ENCODE measurements at places on chromosomes 12 and 14.

- no peak for DNase-seq
These were observed 76.9 kb downstream of the ATF7IP start for GRCh38 chr12:14442221-14442881.

DNA sequence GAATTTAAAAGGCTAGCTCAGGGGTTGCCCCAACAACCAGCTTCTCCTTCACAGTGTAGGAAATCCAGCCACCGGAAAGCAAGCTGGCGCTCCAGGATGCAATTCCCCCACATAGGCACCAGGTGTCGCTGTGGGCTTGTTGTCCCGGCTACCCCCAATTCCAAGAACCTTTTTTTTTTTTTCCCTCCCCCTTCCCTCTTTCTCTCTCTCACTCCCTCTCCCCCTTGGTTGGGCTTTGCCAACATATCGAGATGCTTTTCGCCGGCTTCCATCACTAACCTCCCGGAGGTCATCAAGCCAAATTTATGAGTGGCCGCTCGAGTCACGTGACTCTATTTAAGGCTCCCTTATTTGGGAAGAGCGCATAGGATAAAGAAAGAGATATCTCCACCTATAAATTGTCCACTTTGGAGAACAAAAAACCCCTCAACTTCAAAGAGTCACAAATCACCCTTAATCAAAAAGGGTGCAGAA lies at the start of gene HOXC5:
HOXC5 (plus strand) TSS at position 424 of the 474 bp plus-strand sequence. CDS start 73 bp downstream, outside the sequence.
- peak; percentile 80 for DNase-seq

DNA sequence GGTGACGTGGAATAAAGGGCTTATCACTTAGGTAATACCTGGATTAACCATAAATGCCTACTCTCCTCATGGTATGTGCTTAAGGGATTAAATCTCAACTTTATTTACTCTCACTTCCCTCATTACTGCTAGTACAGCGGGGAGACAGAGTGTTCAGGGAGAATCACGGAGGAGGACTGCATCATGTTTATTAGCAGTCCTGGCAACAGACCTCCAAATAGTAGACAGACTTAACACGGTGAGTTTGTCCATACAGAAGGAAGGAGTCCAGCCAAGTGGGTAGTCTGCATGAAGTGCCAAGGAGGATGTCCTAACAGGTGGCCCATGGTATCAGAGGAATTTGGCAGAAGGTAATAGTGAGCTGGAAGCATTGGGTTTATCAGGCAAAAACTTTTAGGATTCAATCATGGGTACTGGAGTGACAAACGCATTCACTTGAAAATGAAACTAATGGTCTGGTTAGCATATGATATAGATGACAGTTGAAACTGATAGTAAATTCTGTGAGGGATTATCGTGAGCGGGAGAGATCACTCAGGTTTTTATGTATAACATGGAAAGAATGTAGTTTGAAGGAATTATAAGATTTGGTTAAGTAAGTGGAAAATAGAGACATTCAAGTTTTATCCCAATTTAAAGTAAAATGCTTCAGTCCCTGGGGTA lies 471.8 kb downstream of the TMEM117 start:
- no peak for DNase-seq

DNA sequence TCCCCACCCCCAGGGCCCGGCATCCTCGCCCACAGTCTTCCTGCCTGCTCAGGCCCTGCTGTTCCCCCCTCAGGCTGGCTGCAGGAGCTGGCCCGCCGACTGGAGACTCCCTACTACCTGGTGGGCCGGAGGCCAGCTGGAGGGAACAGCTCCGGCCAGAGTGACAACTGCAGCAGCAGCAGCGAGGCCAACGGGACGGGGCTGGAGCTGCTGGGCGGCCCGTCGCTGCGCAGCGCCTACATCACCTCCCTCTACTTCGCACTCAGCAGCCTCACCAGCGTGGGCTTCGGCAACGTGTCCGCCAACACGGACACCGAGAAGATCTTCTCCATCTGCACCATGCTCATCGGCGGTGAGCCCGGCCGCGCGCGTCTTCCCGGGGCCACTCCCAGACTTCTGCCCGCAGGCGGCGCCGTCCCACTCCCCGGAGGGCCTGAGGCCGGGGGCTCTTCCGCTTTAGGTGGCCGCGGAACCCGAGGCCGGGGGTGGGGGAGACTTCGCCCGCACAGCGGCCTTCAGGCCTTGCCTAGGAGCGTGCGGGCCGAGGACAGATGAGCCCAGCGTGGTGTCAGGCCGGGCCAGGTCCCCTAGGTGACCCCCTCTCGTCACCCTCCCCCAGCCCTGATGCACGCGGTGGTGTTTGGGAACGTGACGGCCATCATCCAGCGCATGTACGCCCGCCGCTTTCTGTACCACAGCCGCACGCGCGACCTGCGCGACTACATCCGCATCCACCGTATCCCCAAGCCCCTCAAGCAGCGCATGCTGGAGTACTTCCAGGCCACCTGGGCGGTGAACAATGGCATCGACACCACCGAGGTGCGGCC lies 10.2 kb downstream of the KCNH3 start:
- peak; percentile 61 for DNase-seq

DNA sequence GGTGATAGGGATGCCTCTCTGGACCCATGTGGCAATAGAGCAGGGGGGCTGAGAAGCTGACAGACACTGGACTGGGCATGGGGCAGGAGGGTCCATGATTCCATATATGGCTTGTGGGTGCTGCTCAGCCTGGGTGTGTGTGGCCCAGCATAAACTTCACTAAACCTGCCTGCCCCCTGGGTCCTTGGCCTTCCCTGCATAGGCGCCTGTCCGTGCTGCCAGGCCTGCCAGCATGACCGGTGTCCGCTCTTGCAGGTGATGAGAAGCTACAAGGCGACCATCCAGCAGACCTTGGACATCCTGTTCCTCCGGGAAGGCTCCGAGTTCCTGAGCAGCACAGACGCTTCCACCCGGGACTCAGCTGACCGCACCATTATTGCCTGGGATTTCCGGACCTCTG lies 61.6 kb downstream of the BEGAIN start:
- DNase-seq: peak; percentile 4

- DNase-seq: no peak
These were observed 231.4 kb downstream of the ANO2 start for GRCh38 chr12:5713599-5714081.

DNA sequence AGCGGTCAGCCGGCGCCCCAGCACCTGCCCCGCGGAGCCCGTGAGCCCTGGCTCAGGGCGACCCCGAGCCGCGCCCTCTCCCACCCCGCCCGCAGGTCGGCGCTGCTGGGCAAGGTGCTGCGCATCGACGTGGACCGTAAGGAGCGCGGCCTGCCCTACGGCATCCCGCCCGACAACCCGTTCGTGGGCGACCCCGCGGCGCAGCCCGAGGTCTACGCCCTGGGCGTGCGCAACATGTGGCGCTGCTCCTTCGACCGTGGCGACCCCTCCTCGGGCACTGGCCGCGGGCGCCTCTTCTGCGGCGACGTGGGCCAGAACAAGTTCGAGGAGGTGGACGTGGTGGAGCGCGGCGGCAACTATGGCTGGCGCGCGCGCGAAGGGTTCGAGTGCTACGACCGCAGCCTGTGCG lies 14.4 kb downstream of the HHIPL1 start:
- peak; percentile 47 for DNase-seq

GRCh38 chr12:47722941-47723631 lies 2.2 kb downstream of the ENDOU start:
- no peak for DNase-seq

- DNase-seq: no peak
These were observed 101.0 kb upstream of the PRMT8 start for GRCh38 chr12:3389986-3390385.

DNA sequence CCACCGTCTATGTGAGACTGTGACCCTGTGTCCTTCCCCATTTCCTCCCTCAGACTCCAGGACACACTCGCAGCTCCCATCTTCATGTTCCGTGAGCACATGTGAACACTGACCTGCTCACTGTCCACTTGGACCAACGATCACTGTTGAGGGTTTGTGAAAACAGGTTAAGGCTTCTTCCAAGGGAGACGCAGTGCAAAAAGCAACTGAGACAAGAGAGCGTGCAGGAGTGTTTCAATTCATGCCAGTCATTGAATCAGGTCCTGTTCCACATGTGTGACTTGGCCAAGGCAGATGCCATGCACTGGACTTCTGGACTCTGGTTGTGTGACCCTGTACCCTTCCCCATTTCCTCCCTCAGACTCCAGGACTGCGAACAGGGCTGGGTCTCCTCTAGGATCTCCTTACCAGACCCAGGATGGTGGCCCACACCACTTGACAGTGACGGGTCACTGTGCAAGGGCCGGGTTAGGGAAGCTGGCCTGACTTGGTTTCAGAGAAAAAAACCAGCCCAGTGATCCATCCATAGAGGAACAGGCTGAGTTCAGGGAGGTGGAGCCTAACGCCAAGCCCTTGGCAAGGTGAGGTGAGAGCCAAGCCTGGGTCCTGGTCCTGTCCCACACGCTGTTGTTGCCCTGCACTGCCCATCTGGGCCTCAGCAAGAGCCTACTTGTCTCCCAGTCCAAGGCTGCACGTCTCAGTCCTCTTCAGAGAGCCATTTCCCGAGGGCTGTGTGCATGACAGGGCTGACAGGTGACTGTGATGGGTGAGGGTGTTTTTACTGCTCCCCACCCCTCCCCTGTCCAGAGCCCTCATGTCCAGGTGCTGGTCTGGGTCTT lies 5.7 kb upstream of the KRT5 start:
- no peak for DNase-seq

GRCh38 chr12:108722992-108723766 lies 8.1 kb downstream of the CORO1C start:
- no peak for DNase-seq

DNA sequence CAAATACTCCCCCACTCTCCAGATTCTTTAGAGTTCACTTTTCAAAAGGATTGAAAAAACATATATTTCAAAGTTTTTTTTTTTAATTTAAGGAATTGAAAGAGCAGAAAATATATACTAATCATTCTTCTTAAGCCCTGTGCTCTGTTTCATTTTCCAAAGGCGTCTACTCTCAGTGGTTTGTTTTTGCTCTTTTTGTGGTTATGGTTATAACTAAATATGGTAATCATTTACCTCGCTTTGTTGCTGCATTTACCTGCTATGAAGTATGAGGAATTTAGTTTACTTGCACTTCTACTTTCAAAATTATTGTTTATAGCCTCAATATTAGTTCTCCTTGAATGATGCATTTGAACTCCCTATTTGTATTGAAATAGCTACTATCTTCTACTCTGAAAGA lies 55.9 kb upstream of the LRRK2 start:
- DNase-seq: no peak

GRCh38 chr14:21191261-21191808 lies 35.5 kb upstream of the OR5AU1 start:
- no peak for DNase-seq

- DNase-seq: peak; percentile 52
These were observed 186.7 kb downstream of the EFCAB11 start for GRCh38 chr14:89767861-89768268.

DNA sequence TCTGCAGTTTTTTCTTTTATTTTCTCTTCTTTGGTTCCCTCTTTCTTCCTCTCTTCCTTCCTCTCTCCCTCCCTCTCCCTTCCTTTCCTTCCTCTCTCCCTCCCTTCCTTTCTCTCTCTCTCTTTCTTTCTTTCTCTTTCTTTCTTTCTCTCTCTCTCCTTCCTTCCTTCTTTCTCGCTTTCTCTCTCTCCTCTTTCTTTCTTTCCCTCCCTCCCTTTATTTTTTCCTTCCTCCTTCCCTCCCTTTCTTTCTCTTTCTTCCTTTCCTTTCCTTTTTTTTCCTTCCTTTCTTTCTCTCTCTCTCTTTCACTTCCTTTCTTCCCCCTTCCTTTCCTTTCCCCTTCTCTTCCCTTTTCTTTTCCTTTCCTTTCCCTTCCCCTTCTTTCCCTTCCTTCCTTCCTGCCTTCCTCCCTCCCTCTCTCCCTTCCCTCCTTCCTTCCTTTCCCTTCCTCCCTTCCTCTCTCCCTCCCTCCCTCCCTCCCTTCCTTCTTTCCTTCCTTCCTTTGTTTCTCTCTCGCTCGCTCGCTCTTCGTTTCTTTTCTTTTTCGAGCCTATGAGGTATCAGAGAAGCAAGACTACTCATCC lies 13.7 kb downstream of the CFAP54 start:
- DNase-seq: no peak

GRCh38 chr14:64856529-64857445 lies 22.9 kb downstream of the SPTB start:
- no peak for DNase-seq

DNA sequence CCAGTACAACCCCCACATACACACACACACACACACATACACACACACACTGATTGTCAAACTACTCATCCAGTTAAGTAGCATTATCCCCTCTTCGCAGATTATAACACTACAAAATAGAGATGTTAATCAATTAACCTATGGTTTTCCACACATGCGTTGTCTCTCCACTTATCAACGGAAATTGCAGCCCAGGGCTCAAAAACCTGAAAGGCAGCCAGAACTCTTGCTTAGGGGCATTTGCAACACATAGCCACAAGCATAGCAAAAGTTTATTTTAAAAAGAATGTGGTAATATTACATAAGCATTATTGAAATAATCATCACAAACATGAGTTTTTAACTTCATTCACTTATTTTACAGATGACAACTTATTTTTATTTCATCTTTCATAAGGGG lies 265.8 kb downstream of the SLC16A7 start:
- no peak for DNase-seq

GRCh38 chr12:130041983-130042812 lies 120.1 kb upstream of the FZD10 start:
- no peak for DNase-seq

DNA sequence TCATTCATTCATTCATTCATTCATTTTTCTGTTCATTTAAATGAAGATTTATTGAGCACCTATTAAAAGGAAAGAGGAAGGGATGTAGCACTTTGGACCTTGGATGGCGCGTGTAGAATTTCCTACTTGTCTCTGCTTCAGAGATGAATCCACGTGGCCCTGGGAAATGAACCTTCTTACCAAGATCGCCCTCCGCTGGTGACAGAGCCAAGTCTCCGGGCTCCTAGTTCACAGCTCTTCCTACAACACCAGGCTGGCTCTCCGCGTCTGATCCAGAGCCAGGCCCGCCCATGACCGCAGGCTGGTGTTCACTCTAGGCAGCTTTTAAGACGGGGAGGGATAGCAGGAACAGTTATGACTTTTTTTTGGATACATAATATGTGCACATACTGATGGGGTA lies 70.9 kb upstream of the PIWIL1 start:
- no peak for DNase-seq

GRCh38 chr12:12715459-12716150 lies 1.6 kb upstream of the CDKN1B start:
- no peak for DNase-seq

GRCh38 chr14:33307691-33308251 lies 369.1 kb downstream of the NPAS3 start:
- DNase-seq: no peak

DNA sequence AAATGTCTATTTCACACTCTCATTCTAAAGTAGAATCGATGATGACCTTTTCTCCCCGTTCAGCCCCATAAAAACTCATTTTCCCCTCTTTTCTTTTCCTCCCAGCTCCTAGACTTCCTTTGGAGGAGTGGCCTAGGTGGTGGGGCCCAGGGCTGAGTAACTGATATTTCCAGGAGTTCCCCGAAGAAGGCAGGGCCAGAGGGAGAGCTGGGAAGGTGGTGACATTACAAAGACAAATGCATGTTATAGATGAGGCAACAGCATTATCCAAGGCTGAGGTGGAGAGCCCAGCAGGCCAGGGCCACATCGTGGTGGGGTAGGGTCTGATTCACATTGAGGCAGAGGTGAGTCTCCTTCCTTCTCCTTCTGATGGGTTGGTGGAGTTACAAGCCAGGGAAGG lies 22.2 kb upstream of the HDAC7 start:
- no peak for DNase-seq

All from endothelial cell (in vitro differentiated cells).